ENCODE measurements at places on chromosomes 7 and 10. TPM values are rescaled to one million over a fixed set of nuclear protein-coding genes. Genes with fewer than 3 reads are reported as not detected.

The FBXO24 gene
- 1.8 TPM for total RNA-seq

The SLC13A1 gene
- total RNA-seq, result 0.40 TPM

The GIMAP1 gene
- 0.94 TPM for total RNA-seq

The BTBD16 gene
- 0.13 TPM for total RNA-seq

DNA sequence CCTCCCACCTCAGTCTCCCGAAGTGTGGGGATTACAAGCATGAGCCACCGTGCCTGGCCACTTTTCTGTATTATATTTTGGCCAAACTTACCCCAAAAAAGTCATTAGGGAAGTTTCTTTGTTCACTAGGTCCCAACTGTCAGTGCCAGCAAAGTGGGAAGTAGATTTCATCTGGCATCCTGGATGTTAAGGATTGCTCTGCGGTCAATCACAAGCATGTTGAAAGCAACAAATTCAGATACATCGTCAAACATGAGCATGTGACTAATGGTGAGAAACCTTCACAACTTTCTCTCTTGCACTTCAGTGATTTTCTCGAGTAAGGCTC, 14.3 kb upstream of the LRRC17 start:
- H3K27ac ChIP-seq, result no peak overlapping the region
- no peak for DNase-seq
- H3K27me3 ChIP-seq, result no peaks in the 10 kb centered on the region
- H3K4me1 ChIP-seq, result no peaks in the 10 kb centered on the region

- no peaks in the 10 kb centered on the region for H3K4me1 ChIP-seq
- H3K27ac ChIP-seq, result no peak overlapping the region
- no peaks in the 10 kb centered on the region for H3K27me3 ChIP-seq
- H3K36me3 ChIP-seq, result no peaks in the 10 kb centered on the region
Observed at GRCh38 chr7:71144963-71145362, 13.0 kb downstream of the GALNT17 start.

DNA sequence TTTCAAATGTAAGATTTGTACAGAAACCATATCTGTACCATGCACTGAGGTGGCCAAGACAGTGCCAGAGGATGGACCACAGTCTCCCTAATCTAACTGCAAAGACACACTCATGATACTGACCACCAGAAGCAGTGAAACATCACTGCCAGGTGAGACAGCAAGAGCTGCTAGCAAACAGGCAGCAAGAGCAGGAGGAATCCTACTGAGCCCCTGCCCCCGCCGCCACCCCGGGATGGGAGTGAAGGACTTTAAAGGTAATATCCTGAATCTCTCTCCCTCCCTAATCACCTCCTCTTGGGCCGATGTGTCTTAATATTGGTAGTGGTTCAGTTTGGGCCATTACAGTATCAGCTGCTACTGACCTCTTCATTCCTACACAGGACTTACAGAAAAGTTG, 144.3 kb downstream of the XPNPEP1 start:
- H3K27ac ChIP-seq, result no peak overlapping the region
- no peaks in the 10 kb centered on the region for H3K4me1 ChIP-seq
- H3K4me3 ChIP-seq, result no peak overlapping the region
- H3K27me3 ChIP-seq, result no peaks in the 10 kb centered on the region
- DNase-seq, result no peak

- DNase-seq, result no peak
- H3K27me3 ChIP-seq, result no peaks in the 10 kb centered on the region
- H3K36me3 ChIP-seq, result no peaks in the 10 kb centered on the region
- no peak overlapping the region for H3K4me3 ChIP-seq
Observed at GRCh38 chr10:128059266-128059981, 66.8 kb downstream of the MKI67 start.

DNA sequence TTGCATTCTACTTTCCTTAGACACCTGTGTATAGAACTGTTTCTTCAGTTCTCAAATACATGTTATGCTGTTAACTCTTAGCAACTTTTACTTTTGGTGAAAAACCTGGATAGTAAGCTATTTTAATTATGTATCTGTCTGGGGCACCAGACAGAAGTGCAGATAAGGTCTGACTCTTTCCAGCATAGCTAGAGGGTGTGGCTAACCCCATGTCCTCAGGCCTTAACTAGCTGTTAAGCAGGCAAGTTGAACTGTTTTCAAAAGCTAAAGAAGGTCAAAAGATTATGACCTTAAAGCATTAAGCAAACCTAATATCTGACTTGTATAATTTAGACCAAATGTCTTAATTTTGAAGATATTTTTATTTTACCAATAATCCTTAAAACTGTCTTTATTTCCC, 45.1 kb upstream of the INHBA start:
- H3K27me3 ChIP-seq, result no peaks in the 10 kb centered on the region
- no peak overlapping the region for H3K27ac ChIP-seq
- DNase-seq, result no peak
- no peaks in the 10 kb centered on the region for H3K4me1 ChIP-seq
- H3K4me3 ChIP-seq, result no peak overlapping the region

DNA sequence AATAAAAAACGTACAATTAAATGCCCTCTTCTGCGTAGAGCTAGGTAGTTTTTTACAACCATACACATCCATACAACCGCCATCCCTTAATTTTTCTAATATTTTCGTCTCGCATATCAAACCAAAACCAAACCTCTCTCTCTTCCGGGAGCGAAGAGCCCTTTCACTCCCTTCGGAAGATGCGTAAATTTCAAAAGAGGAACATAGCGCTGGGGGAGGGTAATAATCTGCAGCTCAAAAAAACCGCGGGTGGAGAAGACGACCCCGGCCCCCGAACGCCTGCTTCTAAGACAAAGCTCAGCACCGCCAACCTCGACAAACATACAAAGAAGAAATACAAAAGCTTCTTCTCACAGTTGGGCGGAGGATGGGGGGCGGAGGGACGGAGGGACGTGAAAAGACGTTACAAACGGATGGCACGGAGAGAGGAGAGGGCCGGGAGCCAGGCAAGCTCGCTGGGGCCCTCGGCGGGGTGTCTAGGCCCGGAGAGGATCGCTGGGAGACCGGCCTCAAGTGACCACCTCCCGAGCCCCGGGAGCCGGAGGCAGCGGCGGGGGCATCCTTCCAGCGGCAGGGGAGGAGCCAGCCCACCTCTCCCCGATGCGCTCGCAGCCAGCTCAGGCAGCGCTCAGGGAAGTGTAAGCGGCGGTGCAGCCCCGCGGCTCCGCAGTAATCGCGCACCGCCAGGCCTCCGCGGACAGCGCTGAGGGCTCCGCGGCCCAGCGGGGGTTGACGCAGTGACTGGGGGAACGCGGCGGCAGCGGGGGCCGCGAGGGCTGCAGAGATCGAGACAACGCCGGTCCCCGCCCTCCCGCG, 851 bp downstream of the MKRN1 start:
- peak overlapping the region; percentile 93 for H3K4me3 ChIP-seq
- H3K4me1 ChIP-seq, result peaks cover 7% of the 10 kb centered on the region
- no peaks in the 10 kb centered on the region for H3K36me3 ChIP-seq
- H3K27ac ChIP-seq, result peak overlapping the region; percentile 99
- H3K27me3 ChIP-seq, result no peaks in the 10 kb centered on the region

DNA sequence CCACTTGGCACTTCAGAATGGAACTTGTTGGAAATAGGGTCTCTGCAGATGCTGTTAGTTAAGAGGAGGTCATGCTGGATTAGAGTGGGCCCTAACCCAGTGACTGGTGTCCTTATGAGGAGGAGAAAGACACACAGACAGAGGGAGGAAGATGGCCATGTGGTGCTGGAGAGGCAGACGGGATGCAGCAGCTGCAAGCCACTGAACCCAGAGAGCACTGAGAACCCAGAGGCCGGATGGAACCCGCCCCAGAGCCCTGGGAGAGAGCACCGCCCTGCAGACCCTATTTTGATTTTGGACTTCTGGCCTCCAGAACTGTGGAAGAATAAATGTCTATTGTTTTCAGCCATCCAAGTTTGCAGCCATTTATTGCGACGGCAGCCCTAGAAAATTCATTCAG, 58.0 kb upstream of the EBF3 start:
- no peaks in the 10 kb centered on the region for H3K36me3 ChIP-seq
- no peak for DNase-seq
- H3K27me3 ChIP-seq, result no peaks in the 10 kb centered on the region
- H3K4me3 ChIP-seq, result no peak overlapping the region
- H3K4me1 ChIP-seq, result no peaks in the 10 kb centered on the region

- H3K27ac ChIP-seq, result no peak overlapping the region
- no peaks in the 10 kb centered on the region for H3K27me3 ChIP-seq
- H3K4me3 ChIP-seq, result no peak overlapping the region
- no peaks in the 10 kb centered on the region for H3K36me3 ChIP-seq
- DNase-seq, result no peak
- H3K4me1 ChIP-seq, result peaks cover 6% of the 10 kb centered on the region
Observed at GRCh38 chr10:126376956-126377355, 11.3 kb downstream of the ADAM12 start.

GRCh38 chr7:29988424-29989256, 961 bp downstream of the SCRN1 start:
- no peaks in the 10 kb centered on the region for H3K4me1 ChIP-seq
- peak; percentile 68 for DNase-seq
- H3K36me3 ChIP-seq, result no peaks in the 10 kb centered on the region
- H3K27me3 ChIP-seq, result no peaks in the 10 kb centered on the region

DNA sequence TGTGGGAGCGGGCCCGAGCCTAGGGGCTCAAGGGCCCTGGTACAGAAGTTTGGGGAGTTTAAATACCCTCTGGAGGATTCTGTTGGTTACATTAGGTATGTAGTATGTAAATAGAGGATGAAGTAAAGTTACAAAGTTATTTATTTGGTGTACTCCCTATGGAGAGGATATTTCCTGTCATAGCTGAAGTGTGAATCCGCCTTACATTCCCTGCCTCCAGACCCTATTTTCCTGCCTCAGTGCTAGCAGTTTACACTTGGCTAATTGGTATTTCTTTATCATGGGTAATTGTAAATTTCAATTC, 60.6 kb upstream of the KLF14 start:
- H3K27me3 ChIP-seq, result no peaks in the 10 kb centered on the region
- H3K27ac ChIP-seq, result no peak overlapping the region
- no peak overlapping the region for H3K4me3 ChIP-seq
- no peaks in the 10 kb centered on the region for H3K36me3 ChIP-seq

Data from colonic mucosa (tissue), 4 donors.